Hepatocyte (in vitro differentiated cells): ENCODE measurements at places on chromosomes 11 and 22. TPM values are rescaled to one million over a fixed set of nuclear protein-coding genes. Genes with fewer than 3 reads are reported as not detected.

DNA sequence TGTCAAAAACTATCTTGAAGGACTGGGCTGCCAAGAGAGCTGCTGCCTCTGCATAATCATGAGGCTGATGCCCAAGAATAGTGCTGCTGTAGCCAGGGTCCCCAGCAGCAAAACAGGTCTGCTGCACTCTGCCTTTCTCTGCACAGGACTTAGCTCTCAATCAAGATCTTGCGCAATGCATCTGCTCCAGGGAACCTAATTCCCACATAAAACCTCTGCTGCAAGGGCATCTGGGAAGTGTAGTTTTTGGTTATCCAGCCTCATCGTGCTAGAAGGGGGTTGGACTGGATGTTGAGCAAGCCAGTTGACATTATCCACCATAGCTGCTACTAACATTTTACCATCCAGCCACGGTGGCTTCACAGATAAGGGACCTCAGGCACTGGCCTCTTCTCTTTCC, 192.7 kb downstream of the C11orf91 start:
- peak; percentile 67 for DNase-seq

- no peak for DNase-seq
Observed at GRCh38 chr22:28207281-28208030, 288.4 kb upstream of the PITPNB start.

- peak; percentile 77 for DNase-seq
Observed at GRCh38 chr11:123429913-123430720, at the start of gene GRAMD1B. Gene GRAMD1B (plus strand): TSS chr11:123430269. CDS start chr11:123430793, 524 bp downstream.

DNA sequence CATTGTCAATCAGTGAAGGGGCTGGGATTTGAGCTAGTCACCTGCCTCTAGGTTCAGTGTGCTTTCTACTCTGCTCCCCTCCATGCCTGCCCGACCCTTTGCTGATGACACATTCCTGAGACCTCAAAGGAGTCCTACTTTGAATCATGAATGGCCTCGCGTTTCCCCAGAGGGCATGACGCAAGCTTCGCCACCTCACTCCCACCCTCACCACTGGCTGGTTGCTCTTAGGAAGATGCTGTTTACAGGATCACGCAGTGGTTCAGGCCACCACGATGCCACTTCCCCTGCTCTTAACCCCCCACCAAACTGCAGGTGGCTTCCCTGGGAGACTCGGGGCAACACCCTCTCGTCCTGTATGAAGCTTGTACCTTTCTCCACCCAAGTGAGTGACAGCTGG, 62.9 kb upstream of the B3GAT1 start:
- no peak for DNase-seq

DNA sequence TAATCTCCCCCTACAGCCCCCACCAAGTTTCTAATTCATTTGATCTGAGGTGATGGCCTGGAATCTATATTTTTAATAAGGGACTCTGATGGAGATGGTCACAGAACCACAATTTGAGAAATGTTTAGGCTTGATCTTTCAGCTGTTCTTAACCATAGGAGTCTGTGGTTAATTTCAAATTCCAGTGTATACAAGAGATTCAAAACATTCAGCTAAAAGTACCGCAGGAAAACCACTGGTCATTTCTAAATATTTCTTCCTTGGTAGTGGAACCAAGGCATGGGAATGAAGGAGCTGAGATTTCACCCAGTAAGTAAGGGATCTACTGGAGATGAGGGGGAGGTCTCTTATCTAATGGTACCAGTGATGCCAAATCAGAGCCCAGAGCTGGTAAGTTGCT, 18.3 kb upstream of the GALNT18 start:
- DNase-seq, result no peak

DNA sequence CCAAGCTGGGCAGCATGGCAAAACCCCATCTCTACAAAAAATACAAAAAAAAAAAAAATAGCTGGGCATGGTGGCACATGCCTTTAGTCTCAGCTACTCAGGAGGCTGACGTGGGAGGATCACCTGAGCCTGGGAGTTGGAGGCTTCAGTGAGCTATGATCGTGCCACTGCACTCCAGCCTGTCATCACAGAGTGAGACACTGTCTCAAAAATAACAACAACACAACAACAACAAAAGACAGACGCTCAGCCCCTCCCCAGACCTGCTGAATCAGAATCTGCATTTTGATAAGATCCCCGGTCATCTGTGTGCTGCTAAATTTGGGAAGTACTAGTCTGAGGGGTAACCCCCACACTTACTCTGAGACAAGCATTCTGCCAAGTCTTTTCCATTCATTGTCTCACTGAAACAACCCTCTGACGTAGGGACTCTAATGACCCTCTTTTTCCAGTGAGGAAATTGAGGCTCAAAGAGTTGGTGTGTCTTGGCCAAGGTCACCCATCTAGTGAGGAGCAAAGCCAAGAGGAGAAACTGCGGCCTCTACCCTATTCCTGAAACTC, 7.5 kb downstream of the NEFH start:
- no peak for DNase-seq

The OR9Q1 gene
- not detected in 2 replicates for polyA plus RNA-seq

The GNAZ gene
- 3.4 and 5.1 TPM in 2 replicates for polyA plus RNA-seq

The SYT13 gene
- 1.6 and 1.7 TPM in 2 replicates for polyA plus RNA-seq

The CNGA4 gene
- 0.25 and 0.50 TPM in 2 replicates for polyA plus RNA-seq
